Foreskin keratinocyte (primary cell): ENCODE measurements at places on chromosomes 7 and 10. TPM values are rescaled to one million over a fixed set of nuclear protein-coding genes. Genes with fewer than 3 reads are reported as not detected.

FAM221A gene
- polyA plus RNA-seq, result 0.26 and 0.46 TPM in 2 replicates

GAD2 gene
- not detected in 2 replicates for polyA plus RNA-seq

DYDC2 gene
- 0.31 and 0.50 TPM in 2 replicates for polyA plus RNA-seq

CALML3 gene
- 4.5 and 8.0 TPM in 2 replicates for polyA plus RNA-seq

MBL2 gene
- not detected in 2 replicates for polyA plus RNA-seq

ZNF716 gene
- polyA plus RNA-seq, result not detected in 2 replicates

DYNC1I1 gene
- 0.09 and 0.18 TPM in 2 replicates for polyA plus RNA-seq

GRCh38 chr10:129442866-129443265 lies 24.2 kb upstream of the MGMT start:
- DNase-seq, result no peak

GRCh38 chr10:80281784-80282765 lies 7.4 kb downstream of the MAT1A start:
- no peak for DNase-seq

GRCh38 chr10:114061789-114062188 lies 18.1 kb downstream of the ADRB1 start:
- DNase-seq, result no peak

DNA sequence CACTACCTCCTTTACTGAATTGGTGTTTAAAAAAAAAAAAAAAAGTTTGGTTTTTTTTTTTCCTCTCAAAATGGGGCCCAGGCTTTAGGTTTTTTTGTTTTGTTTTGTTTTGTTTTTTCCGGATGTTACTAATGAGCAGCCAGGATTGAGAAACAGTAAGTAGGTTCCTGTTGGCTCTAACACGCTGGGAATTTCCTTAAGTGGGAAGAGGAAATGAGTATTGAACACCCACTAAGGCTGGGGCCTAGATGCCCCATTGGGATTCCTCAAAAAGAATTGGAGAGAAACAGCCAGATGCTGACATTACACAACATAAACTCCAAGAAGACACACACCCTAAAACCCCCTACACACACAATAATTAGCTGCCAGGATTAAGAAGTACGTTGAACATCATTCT lies 102.2 kb upstream of the NANOS1 start:
- DNase-seq, result no peak

DNA sequence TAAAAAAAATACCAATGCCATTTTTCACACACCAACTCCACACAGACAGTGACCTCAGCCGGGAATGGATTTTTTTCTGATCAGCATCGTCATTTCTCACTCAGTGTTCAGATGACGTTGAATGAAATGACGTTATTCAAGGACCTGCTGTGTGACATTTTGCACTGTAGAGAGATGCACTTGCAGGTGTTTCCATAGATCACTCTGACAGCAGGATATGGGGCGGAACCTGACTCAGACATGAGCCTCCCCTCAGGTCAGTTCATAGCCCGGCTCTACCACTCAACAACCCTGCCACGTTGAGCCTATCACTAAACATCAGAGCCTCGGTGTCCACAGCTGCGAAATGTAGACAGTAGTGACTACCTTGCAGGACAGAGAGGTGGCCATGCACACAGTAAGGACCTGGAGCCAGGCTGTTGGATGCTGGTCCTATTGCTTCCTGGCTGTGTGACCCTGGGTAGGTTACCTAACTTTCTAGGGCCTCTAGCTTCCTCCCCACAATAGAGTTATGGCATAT lies 41.4 kb upstream of the ANTXRL start:
- no peak for DNase-seq

DNA sequence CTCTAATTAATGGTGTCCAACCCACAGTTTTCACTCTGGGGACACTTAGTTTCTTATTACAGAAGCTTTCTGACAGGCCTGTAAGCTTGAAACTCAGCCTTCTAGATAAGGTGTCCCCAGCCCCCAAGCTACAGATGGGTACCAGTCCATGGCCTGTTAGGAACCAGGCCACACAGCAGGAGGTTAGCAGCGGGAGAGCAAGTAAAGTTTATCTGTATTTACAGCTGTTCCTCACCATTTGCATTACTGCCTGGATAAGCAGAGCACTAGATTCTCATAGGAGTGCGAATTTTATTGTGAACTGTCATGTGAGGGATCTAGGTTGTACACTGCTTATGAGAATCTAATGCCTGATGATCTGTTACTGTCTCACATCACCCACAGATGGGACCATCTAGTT lies 93.7 kb downstream of the TMEM26 start:
- DNase-seq, result no peak

- peak; percentile 61 for DNase-seq
These were observed 83.6 kb downstream of the CD36 start for GRCh38 chr7:80721883-80722615.

GRCh38 chr7:41700044-41700471 lies 2.8 kb downstream of the INHBA start:
- peak; percentile 48 for DNase-seq

DNA sequence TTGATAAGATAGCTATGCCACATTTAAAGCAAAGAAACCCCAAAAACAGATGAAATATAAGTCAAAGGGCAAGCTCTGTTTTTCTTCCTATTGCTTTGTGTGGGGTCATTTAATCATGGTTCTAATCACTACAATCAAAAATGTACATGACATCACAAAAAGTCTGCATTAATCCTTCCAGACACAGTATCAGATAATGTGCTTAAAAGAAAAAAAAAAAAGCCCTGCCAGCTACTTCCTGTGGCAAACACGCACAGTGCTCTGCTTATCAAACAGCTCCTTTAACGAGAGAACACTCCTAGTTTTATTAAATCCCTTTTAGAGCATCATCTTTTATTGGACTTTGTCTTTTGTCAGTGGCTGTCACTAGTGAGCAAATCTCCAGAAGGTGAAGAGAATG lies 1005.8 kb downstream of the GATA3 start:
- DNase-seq, result no peak

DNA sequence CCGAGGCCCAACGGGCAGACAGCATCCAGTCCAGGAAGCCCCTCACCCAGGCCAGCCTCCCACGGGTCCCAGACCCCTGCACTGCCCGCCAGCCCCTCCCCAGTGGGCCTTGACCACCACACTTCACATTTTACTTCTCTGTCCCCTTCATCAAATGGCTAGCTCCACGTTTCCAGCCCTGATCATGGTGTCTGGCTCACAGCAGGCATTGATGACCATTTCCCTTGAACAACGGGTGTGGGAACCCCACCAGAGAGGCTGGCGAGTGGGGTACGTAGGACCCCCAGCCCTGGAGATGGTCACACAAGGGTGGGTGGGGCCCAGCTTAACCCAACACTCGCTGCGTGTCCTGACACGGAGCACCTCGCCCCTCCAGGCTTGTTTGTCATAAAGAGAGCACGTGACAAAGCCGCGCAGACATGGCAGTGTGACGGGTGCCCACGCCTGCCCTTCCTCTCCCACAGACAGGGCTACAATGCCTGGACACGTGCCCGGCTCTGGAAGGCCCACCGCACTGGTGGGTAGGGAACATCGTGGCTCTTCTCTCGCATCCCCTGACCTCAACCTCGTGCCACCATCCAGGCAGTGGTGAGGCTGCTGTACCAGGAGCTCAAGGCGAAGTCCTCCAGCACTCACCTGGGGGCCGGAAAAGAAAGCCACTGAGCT lies 267.7 kb downstream of the MAD1L1 start:
- DNase-seq, result no peak

GRCh38 chr10:132538031-132538789 lies 623 bp downstream of the INPP5A start:
- DNase-seq, result no peak

DNA sequence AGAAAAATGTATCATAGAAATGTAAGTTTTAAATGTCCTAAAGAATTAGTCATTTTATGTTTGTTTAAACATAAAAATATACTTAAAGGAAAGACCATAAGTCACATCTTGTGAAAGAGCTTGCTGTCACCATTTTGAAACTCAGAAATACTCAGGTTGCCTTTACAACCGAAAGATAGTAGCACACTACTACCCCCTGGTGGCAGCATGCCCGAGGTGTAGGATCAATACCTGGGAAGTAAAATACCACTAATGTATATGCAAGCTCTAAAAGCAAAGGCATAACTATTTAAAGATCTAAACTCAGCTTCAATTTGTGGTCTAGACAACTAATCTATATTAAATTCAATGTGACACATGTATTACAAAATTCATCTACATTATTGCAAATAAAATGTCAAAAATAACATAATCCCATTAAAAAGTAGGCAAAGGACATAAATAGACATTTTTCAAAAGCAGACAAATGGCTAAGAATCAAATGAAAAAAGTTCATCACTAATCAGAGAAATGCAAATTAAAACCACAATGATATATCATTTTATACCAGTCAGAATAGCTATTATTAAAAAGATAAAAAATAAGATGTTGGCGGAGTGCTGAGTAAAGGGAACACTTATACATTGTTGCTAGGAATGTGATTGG lies 47.7 kb upstream of the FGL2 start:
- DNase-seq, result peak; percentile 48
